Activated naive CD4-positive, alpha-beta T cell treated with anti-CD3 and anti-CD28 coated beads, Interleukin-2, amount 10 ng/mL, durations not matched to agents 7 days and 5 days (primary cell): ENCODE measurements at places on chromosomes 5 and 9.
A peak's percentile ranks its signal among the peaks of the same experiment; 100 is the strongest.

- H3K4me3 ChIP-seq: no peak overlapping the region
- no peaks in the 10 kb centered on the region for H3K36me3 ChIP-seq
- H3K27me3 ChIP-seq: no peaks in the 10 kb centered on the region
- DNase-seq: no peak
These were observed 62.6 kb upstream of the C6 start for GRCh38 chr5:41275813-41276512.

GRCh38 chr5:107365320-107366109, 305.2 kb downstream of the EFNA5 start:
- H3K27ac ChIP-seq: no peak overlapping the region
- H3K4me1 ChIP-seq: peaks cover 2% of the 10 kb centered on the region
- H3K27me3 ChIP-seq: no peaks in the 10 kb centered on the region
- no peaks in the 10 kb centered on the region for H3K36me3 ChIP-seq

- no peak overlapping the region for H3K27ac ChIP-seq
- H3K4me3 ChIP-seq: no peak overlapping the region
- no peaks in the 10 kb centered on the region for H3K27me3 ChIP-seq
- no peaks in the 10 kb centered on the region for H3K36me3 ChIP-seq
These were observed 6.8 kb downstream of the OBP2A start for GRCh38 chr9:135552698-135553171.

GRCh38 chr5:175548626-175549311, 70.4 kb downstream of the SFXN1 start:
- no peaks in the 10 kb centered on the region for H3K36me3 ChIP-seq
- peaks cover 6% of the 10 kb centered on the region for H3K4me1 ChIP-seq
- no peak overlapping the region for H3K4me3 ChIP-seq

GRCh38 chr5:69485471-69485870, 7.1 kb upstream of the OCLN start:
- no peak for DNase-seq
- H3K4me1 ChIP-seq: no peaks in the 10 kb centered on the region
- H3K36me3 ChIP-seq: no peaks in the 10 kb centered on the region
- H3K4me3 ChIP-seq: no peak overlapping the region
- H3K27me3 ChIP-seq: peaks cover 24% of the 10 kb centered on the region

GRCh38 chr9:98038958-98039357, 17.6 kb upstream of the NANS start:
- no peak for DNase-seq
- peaks cover 37% of the 10 kb centered on the region for H3K27me3 ChIP-seq
- H3K4me3 ChIP-seq: no peak overlapping the region
- H3K27ac ChIP-seq: no peak overlapping the region
- H3K36me3 ChIP-seq: peaks cover 3% of the 10 kb centered on the region
- peaks cover 12% of the 10 kb centered on the region for H3K4me1 ChIP-seq

GRCh38 chr5:151647320-151647861, 39.3 kb downstream of the SPARC start:
- no peak overlapping the region for H3K4me3 ChIP-seq
- no peaks in the 10 kb centered on the region for H3K36me3 ChIP-seq
- DNase-seq: no peak
- H3K27ac ChIP-seq: no peak overlapping the region

DNA sequence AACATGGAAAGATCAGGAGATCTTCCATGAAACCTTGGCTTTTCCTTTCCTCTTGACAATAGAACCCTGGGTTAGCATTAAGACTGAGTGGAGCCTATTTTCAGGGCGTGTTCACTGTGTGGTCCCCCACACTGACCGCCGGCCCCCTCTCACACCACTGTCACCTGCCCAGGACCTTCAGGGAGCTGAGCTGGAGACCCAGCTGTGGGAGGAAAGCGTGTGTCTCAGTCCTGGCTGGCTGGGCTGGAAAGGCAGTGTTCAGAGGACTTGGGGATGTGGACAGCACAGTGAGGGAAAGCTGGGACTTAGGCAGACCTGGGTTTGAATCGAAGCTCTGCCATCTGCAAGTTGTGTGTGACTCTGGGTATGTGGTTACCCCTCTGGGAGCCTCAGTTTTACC, 268.1 kb downstream of the NSG2 start:
- no peaks in the 10 kb centered on the region for H3K36me3 ChIP-seq
- H3K4me3 ChIP-seq: no peak overlapping the region

GRCh38 chr9:14031060-14031414, 282.9 kb downstream of the NFIB start:
- H3K36me3 ChIP-seq: no peaks in the 10 kb centered on the region
- H3K4me3 ChIP-seq: no peak overlapping the region
- no peaks in the 10 kb centered on the region for H3K4me1 ChIP-seq
- no peak overlapping the region for H3K27ac ChIP-seq
- no peaks in the 10 kb centered on the region for H3K27me3 ChIP-seq
- no peak for DNase-seq

- H3K4me1 ChIP-seq: no peaks in the 10 kb centered on the region
- H3K4me3 ChIP-seq: no peak overlapping the region
- DNase-seq: no peak
- H3K36me3 ChIP-seq: no peaks in the 10 kb centered on the region
- H3K27me3 ChIP-seq: no peaks in the 10 kb centered on the region
These were observed 7.3 kb downstream of the PLAC8L1 start for GRCh38 chr5:146098047-146098446.

GRCh38 chr9:15069106-15069505, 158.9 kb upstream of the FREM1 start:
- no peaks in the 10 kb centered on the region for H3K36me3 ChIP-seq
- DNase-seq: no peak
- H3K27me3 ChIP-seq: no peaks in the 10 kb centered on the region
- no peak overlapping the region for H3K4me3 ChIP-seq
- no peaks in the 10 kb centered on the region for H3K4me1 ChIP-seq

GRCh38 chr9:102587281-102587680, 407.9 kb upstream of the CYLC2 start:
- no peaks in the 10 kb centered on the region for H3K27me3 ChIP-seq
- no peak overlapping the region for H3K27ac ChIP-seq
- no peaks in the 10 kb centered on the region for H3K4me1 ChIP-seq
- H3K36me3 ChIP-seq: no peaks in the 10 kb centered on the region

GRCh38 chr5:65721050-65721719, 724 bp downstream of the SGTB start:
- H3K36me3 ChIP-seq: peaks cover 9% of the 10 kb centered on the region
- peaks cover 41% of the 10 kb centered on the region for H3K4me1 ChIP-seq
- no peaks in the 10 kb centered on the region for H3K27me3 ChIP-seq
- peak overlapping the region; percentile 89 for H3K27ac ChIP-seq
- DNase-seq: peak; percentile 40
- H3K4me3 ChIP-seq: peak overlapping the region; percentile 92

DNA sequence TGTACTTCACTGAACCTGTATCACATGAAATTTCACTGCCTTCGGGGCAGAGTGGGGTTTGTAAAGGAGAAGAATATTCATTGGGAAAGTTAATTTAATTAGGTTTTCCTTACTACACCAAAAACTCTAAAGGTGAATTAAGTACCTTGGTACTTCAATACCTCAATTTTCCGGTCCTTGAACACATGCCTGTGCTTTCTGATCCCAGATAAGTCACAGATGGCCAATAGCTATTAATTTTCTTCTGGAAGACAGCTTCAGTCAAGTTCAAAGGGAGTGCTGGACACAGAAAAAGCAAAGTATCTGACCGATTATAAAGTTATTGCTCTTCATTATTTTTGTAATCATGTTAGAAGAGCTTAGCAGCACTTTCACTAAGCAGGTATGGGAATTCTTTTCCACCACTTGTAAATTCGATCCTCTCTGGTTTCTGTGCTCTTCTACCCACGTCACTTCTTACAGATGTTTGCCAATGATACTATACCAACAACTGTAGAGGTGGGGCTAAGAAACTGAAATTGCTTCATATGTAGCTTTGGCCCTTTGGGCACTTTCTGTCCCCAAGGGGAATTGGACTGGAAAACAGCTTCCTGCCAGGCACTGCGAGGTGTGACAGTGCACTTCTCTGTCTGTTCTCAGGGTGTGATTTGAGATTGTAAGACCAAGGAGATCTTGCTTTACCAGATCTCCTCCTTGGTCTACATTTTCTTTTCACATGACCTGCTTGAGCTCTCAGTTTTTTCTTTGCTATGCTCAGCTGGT, 164.0 kb downstream of the CCDC192 start:
- no peaks in the 10 kb centered on the region for H3K27me3 ChIP-seq
- H3K4me3 ChIP-seq: no peak overlapping the region
- no peaks in the 10 kb centered on the region for H3K4me1 ChIP-seq
- no peak overlapping the region for H3K27ac ChIP-seq

DNA sequence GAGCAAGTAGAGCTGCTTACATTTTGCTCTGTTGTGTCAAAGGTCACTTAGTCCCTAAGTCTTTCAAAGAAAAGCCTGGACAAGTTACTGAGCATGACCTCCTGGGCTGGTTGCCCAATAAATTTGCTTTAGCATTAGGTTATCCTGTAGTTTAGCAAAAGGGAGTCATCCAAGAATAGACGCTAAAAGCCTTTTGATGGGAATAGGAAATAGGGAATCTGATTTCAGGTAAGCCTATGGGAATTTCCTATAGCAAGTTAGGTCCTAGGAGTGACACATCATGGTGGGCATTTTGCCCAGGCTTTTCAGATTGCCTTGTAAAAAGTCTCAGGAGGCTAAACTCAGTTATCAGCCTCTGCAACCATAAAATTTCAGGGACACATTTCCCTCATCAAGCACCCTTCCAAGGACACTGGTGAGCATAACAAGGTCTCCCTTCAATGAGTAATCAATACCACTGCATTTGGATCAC, 67.6 kb upstream of the RANBP3L start:
- DNase-seq: no peak
- no peaks in the 10 kb centered on the region for H3K4me1 ChIP-seq
- no peaks in the 10 kb centered on the region for H3K36me3 ChIP-seq
- no peaks in the 10 kb centered on the region for H3K27me3 ChIP-seq
- no peak overlapping the region for H3K4me3 ChIP-seq
- H3K27ac ChIP-seq: no peak overlapping the region

GRCh38 chr5:35678661-35679060, 61.0 kb downstream of the SPEF2 start:
- no peak overlapping the region for H3K27ac ChIP-seq
- H3K4me1 ChIP-seq: peaks cover 35% of the 10 kb centered on the region
- peaks cover 3% of the 10 kb centered on the region for H3K36me3 ChIP-seq
- H3K27me3 ChIP-seq: no peaks in the 10 kb centered on the region

- H3K36me3 ChIP-seq: no peaks in the 10 kb centered on the region
- no peaks in the 10 kb centered on the region for H3K4me1 ChIP-seq
- H3K27me3 ChIP-seq: no peaks in the 10 kb centered on the region
- no peak for DNase-seq
These were observed 42.0 kb downstream of the VLDLR start for GRCh38 chr9:2663461-2664173.

DNA sequence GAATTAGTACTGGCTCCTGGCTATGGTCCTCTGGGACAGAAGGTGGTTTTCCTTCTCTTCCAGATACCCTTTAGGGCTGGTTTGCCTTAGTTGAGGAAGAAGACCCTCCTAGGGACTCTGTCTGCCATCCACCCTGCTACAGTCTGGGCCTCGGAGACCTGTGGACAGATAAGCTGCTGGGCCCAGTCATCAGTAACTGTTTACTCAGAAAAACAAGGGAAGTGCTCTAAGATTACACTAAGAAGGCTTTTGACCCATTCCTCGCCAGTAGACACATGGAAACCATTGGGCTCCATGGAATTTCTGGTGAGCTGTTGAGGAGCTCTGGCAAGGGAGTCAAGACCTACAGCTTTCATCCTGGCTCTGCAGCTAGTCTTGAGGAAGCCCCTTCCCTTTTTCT, 31.2 kb downstream of the LARP1 start:
- peaks cover 44% of the 10 kb centered on the region for H3K4me1 ChIP-seq
- no peaks in the 10 kb centered on the region for H3K27me3 ChIP-seq
- no peak overlapping the region for H3K4me3 ChIP-seq
- H3K27ac ChIP-seq: no peak overlapping the region
- DNase-seq: no peak
- H3K36me3 ChIP-seq: peaks cover 16% of the 10 kb centered on the region
